ENCODE measurements at places on chromosomes 2 and 18.

GRCh38 chr2:214730800-214731407 lies 78.6 kb downstream of the BARD1 start:
- peak; percentile 12 for DNase-seq

GRCh38 chr2:125870264-125870663 lies 785.7 kb upstream of the GYPC start:
- no peak for DNase-seq

GRCh38 chr18:295756-296490 lies 28.1 kb upstream of the THOC1 start:
- DNase-seq, result no peak

GRCh38 chr2:7886666-7887065 lies 795.2 kb upstream of the ID2 start:
- no peak for DNase-seq

- no peak for DNase-seq
These were observed 96.6 kb upstream of the GPR45 start for GRCh38 chr2:105144941-105145300.

GRCh38 chr2:217667512-217667911 lies 335.3 kb downstream of the TNS1 start:
- no peak for DNase-seq

- no peak for DNase-seq
These were observed 389.3 kb downstream of the IRS1 start for GRCh38 chr2:226410247-226410835.

DNA sequence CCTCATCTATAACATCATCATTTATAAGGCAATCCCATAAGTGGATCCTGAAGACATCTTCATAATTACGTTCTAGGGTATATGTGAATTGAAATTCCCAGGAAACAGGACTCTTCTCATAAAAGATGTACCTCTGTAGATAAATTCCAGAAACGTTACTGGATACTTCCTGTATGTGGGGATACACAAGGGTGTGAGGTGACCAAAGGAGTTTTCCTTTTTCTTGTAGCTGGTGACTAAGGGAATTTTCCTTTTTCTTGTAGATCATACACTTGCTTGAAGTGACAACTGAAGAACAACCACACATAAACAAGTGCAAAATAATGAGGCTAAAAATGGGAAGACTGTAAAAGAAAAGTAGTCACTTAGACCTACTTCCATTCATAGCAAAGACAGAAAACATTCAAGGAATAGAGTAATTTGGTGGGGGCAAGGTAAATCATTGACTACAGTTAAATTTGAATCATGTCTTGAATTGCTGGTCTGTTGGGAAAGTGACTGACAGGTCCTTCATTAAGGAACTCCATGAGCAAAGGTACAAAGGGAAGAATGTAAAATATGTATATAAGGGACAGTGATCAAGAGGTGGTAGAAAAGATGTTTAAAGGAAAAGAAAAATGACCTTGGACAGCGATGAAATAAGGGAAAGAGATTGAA lies 53.2 kb upstream of the UBE2E3 start:
- DNase-seq, result no peak

All from smooth muscle cell of the brain vasculature (primary cell).